CD4-positive, alpha-beta memory T cell (primary cell): ENCODE measurements at places on chromosomes 3 and 15. TPM values are rescaled to one million over a fixed set of nuclear protein-coding genes. Genes with fewer than 3 reads are reported as not detected.

SPINK8 gene
- total RNA-seq: not detected

CCR2 gene
- 18.4 TPM for total RNA-seq

DNA sequence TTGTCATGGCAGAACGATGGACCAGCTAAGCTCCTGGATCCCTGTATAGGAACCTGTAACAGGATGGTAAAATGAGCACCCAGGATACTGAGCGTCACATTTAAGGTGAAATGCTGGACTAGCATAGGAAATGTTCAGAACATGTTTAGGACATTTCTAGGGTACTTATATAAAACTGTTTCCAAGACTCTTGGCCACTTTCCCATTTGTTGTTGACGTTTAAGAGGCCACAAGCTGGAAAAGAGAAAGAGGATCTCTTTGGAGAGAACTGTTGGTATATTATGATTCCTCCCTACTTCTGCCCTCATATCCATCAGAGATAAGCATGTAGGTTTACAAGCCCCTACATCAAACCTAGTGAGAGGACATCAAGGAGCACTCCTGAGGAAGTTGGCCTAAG, 57.5 kb downstream of the SCN11A start:
- DNase-seq: no peak

GRCh38 chr3:54014067-54014466, 108.3 kb upstream of the CACNA2D3 start:
- DNase-seq: no peak

CDCP1 gene
- 0.35 TPM for total RNA-seq

ARNT2 gene
- not detected for total RNA-seq

NRG4 gene
- not detected for total RNA-seq

ZFAND6 gene
- 58.3 TPM for total RNA-seq

PCOLCE2 gene
- total RNA-seq: not detected

DNA sequence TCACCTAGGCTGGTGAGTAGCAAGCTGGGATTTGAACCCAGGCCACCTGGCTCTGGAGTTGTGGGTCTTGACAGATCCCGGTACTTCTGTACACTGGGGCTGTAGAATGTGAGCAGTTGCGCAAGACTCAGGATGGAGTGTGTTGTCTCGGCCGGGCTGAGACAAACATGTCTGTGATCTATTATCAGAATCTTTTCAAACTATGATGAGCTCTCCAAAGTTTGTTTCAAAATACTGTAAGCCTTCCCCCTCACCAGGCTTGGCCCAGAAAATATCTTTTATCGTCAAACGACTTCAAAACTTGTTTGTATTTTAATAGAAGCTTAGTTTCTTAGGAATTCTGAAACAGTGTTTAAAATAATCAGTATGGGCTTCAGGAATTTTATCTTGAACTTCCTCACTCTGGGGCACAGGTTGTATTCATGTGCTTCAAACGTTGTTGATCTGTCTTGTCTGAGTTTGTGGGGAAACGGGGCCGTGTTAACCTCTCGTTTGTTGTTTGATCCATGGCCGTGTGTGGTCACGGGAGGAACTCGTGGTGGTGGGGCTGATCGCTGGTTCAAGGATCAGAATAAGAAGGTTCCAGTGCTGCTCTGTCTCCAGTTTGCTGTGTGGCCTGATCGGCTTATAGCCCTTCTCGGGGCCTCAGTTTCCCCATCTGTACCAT, 40.3 kb upstream of the TFRC start:
- DNase-seq: no peak

DNA sequence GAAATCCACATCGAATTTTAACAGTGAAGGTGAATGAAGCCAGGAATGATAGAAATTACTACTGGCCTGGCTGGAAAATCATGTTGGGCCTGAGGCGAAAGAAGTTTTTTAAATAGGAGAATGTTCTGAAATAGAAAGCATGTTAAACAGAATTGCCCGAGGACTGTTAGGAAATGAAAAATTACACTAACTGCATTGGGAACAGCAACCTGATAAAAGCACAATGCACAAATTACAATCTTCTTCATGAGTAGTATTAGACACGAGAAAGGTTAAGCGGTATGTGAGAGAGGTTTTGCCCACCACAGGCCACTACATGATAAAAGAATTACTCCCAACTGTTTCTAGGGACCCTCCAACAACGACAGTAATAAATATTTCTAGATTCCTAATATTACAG, 18.9 kb downstream of the GBE1 start:
- no peak for DNase-seq

DNA sequence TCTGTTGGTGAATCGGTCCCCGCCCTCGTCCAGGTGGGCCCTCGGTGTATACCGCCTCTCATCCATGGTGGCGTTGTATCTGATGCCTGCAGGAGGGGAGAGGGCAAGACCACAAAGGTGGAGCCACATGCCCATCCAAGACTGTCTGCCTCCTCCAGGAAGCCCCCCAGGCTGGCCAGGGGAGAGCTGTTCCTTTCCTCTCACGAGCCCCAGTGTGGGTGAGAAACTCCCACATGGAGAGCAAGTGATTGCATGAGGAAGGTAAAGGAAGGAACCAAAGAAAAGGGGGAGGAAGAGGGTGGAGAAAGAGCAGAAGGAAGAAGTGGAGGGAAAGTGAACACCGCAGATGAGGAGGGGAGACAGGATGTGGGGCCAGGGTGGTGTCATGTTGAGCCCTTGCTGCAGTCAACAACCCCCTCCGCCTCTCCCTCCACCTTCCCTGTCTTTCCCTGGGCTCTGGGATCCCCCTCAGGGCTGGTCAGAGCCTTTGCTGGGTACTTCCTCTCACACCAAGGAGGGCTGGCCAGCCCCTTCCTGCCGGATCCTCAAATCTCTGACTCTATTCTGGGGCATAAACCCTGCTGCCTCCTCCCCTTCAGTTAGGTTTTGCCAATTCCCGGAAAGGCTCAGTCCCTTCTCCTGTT, 49.3 kb downstream of the FEM1B start:
- DNase-seq: no peak

PARP14 gene
- 79.6 TPM for total RNA-seq

- DNase-seq: no peak
Observed at GRCh38 chr3:14414846-14415464, 12.5 kb downstream of the SLC6A6 start.

GRCh38 chr3:14486460-14486859, 53.7 kb downstream of the GRIP2 start:
- DNase-seq: no peak

DNA sequence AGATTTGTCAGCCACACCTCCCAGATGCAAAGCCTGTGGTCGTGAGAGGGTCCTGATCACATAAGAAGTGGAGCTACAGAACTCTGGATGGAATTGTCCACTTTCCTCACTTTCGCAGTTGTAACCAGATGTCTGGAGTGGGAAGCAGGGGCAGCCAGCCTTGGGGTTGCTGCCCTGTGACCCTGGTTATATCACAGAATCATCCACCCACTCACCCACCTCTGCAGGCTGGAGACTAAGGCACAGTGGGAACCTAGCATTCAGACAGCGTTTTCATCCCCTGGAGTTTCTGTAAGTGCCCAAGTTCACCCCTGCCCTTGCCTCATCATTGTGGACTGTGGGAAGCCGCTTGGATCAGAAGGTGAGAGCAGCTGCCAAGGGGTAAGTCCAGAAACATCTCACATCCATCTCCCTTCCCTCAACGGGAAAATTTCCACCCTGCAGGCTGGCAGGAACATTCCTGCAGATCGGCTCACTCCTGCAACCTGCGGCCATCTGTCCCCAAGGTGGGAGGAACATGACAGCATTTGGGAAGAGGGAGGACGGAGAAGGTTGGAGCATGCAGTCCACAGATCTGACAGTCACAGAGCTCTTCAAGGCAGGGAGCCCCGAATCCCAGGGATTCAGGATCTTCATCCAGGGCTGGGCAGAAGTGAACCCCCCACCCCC, 2.9 kb upstream of the IQSEC1 start:
- no peak for DNase-seq

GRCh38 chr15:68404056-68404798, 27.7 kb downstream of the ITGA11 start:
- no peak for DNase-seq

- DNase-seq: peak; percentile 68
Observed at GRCh38 chr3:129627350-129628168, 21.1 kb upstream of the PLXND1 start.

- DNase-seq: no peak
Observed at GRCh38 chr15:86010398-86010797, 69.3 kb upstream of the AGBL1 start.

ZNF621 gene
- 23.7 TPM for total RNA-seq

- no peak for DNase-seq
Observed at GRCh38 chr3:138366006-138366759, 17.8 kb downstream of the MRAS start.
